ENCODE measurements at places on chromosomes 7 and 10.

DNA sequence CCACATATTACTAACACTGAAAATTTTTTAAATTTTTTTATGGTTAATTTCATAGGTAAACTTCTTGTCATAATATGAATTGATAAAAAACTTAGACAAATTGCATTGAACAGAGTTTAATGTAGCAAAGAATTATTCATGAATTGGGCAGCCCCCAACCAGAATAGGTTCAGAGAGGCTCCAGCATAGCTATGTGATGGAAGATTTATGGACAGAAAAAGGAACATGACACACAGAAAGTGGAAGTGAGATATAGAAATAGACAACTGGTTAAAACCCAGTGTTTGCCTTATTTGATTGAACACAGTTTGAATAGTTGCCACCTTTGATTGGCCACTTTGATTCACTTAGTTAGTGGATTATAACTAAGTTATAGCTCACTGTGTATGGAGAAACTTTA is 87.2 kb downstream of the AHR start:
- no peak for DNase-seq

DNA sequence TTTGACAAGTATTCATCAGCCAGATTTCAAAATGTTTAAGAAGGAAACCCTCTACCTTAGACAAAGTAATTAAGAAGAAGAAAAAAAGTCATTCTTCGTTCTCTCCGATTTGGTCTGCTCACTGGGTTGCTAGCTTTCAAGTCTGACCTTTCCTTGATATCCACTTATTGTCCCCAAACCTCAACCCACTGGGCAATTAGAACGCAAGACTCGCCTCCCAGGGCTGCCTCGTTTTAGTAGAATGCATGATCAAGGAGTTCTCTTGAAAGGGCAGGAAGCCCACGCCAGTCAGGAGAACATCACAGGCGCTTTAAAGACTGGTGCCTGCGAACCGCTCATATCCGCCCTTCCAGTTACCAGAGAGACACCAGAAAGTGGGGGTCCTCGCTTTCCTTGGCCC is 637.7 kb downstream of the PARD3 start:
- DNase-seq, result no peak

DNA sequence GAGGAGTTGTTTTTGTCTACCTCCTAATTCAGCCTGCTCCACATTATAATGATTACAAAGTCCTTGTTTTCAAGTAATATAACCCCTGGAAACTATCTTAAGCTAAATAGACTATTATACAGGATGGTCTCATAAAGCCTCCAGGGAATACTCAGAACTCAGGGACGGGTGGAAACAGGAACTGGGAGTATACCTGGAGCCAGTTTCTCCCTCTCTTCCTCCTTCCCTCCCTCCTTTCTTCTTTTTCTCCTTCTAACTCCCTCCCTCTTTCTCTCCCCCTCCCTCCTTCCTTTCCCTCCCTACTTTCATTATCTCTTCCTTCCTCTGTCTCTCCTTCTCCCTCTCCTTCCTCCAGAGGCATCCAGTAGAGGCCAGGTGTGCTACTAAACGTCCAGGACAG is 76.2 kb upstream of the PRR15 start:
- DNase-seq, result no peak

DNA sequence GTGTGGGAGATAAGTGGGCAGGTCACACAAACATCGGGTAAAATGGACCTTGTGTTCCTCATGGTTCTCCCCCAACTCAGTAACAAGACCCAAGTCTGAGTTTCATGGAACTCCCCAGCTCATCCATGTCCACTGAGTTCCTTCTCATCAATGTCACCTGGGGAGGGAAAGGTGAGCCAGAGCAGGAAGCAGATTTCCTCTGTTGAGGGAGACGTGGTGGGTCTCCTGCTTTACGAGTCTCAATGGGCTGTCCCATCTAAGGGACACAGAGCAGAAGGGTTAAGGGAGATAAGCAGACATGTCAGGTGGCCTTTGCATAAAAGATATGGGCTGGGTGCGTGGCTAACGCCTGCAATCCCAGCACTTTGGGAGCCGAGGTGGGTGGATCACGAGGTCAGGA is 56.5 kb upstream of the SORCS3 start:
- DNase-seq, result no peak

DNA sequence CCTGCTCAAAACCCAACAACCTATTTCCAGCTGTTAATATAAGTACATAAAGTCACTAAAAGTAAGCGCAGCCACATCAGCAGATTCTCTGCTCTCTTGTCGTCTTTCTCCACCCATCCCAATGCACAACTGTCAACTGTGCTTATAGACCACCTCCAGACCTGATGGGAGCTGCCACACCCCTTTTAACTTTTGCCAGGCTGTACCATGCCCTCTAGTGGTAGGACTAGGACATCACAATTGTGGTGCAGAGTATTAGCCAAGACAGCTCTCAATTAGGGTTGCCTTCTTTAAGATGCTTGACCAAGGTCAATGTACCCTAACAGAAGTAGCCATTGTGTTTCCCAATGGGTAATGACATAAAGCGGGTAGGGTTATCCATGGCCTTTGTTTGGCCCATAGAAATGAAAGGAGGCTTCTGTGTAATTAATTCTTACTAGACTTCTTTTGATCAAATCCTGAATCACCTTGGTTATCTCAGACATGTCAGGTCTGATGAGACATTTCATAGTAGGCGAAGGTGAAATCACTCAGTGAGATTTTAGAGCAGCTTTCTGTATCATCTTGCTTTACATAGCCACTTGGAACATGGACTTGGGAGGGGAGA is 68.1 kb downstream of the SCRN1 start:
- DNase-seq, result peak; percentile 49

DNA sequence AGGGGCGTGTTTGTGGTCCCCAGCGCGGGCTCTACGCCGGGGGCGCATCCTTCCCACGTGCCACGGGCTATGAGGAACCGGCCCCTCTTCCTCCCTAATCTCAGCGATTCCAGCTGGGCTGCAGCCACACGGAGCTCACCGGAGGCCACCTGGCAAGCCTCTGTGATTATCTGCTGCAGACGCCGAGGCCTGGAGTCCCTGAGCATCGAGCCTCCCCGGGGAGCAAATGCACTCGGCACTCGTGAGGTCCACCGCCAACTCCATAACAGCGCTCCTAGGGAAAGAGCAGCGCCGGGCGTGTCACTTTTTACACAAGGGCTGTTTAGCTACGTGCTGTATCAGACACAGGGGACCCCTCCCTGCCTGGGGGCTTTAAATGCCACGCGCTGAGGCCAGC is 101.2 kb downstream of the DYNC2I1 start:
- peak; percentile 63 for DNase-seq

DNA sequence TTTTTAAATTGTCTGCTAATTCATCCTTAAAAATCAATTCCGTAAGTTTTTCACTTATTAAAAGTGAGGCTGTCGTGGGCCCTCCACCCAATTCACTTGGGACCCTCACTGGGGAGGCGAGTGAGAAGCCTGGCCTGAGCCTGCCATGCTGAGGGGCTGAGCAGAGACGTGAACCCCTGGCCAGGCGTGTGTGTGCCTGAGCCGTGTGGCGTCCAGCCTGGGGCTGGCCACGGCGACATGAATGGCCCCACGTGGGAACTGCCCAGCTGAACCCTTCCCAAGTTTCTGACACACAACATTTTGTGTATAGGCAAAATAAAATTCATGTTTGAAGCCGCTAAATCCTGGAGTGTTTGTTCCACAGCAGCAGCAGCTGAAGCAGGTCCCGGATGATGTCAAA is 13.0 kb upstream of the VIPR2 start:
- DNase-seq, result no peak

- no peak for DNase-seq
Measured at GRCh38 chr7:119228482-119228881, 1004.0 kb downstream of the ANKRD7 start.

DNA sequence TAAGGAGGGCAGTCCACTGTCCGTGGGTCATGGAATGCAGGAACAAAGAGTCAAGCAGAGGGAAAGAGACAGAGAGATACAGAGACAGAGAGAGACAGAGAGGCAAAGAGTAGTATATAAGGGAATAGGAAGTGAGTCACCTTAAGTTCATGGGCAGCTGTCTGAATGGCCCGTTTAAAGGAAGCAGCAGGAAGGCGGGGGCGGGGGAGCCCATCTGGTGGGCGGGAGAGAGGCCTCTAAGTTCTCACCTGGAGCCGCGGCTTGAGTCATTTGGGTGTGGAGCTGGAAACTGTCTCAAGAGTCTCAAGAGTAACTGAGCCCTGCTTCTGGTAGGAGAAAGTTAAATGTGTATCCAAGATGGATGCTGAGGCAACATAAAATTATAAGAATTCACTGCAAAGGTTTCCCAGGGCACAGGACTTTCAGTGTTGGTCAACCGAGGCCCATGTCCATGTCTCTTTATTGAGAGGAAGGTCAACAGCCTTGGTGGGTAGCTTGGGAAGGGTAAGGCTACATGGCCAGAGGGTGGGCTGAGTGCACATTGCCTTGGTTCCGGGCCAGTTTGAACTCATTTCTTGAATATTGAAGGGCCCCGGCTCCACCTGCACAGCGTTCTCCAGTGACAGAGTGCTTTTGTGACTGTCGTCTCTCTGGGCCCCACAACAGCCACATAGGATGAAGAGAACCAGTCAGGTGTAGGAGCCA is 85.5 kb upstream of the CACUL1 start:
- DNase-seq, result no peak

DNA sequence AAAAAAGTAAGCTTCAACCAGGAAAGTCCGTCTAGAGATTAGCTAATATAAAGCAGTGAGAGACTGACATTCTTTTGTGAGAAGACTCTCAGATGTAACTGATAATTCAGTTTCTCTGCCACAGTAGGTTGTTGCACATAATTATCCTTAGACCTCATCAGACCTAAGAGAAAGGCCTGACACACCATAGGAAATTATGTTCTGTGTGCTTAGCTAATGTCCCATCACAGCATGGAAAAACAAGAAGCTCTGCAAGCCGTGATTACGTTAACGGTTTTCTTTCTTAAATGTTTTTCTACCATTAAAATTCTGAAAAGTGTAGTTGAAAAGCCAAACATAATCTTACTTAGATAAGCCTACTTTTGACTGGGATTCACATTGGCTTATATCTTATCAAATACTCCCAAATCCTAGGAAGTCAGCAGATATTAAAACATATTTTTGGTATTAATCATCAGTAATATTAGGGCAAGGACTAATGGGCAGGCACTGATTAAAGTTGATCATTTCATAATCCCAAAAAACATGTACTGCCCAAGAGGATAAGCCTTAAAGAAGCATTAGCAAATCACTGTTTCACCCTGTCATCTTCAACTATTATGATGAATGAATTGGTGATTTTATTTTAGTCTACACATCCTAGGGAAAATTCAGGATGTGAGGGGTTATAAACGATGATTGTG is 5.2 kb downstream of the CSTF2T start:
- DNase-seq, result no peak

DNA sequence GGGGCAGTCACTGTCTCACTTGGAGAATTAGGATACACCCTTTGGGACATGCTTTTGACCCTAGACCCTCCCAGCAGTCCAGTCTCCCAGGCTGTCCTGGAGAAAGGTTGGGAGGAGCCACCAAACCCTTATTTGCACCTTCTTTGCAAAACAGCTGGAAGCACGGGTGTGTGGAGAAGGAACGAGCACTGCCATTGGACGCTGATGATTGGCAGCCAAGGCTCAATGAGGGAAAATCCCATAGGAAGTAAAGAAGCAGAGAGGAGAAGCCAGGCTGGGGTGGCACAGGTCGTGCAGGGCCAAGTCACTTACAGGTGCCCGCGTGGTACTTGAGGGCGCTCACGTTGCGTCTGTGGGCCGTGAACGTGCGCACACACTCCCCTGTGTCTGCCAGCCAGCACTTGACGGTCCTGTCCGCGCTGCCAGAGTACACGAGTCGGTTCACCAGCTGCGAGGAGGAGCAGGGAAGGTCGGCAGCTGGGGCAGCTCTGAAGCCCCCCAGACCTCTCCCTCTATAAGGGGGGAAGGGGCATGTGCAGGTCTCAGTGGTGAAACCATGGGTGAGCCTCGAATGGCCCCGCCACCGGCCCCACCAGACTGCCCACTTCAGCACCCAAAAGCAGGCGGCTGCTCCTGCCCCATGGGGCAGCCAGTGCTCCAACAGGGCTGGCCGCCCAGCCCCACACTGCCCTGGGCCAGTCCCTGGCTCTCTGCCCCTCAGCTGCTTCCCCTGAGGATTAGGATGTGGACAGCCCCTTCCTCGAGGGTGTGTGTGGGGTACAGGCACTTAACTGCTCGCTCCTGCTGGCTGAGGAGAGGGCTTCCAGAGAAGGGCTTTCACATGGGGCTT is 24.8 kb downstream of the WDR86 start:
- no peak for DNase-seq

DNA sequence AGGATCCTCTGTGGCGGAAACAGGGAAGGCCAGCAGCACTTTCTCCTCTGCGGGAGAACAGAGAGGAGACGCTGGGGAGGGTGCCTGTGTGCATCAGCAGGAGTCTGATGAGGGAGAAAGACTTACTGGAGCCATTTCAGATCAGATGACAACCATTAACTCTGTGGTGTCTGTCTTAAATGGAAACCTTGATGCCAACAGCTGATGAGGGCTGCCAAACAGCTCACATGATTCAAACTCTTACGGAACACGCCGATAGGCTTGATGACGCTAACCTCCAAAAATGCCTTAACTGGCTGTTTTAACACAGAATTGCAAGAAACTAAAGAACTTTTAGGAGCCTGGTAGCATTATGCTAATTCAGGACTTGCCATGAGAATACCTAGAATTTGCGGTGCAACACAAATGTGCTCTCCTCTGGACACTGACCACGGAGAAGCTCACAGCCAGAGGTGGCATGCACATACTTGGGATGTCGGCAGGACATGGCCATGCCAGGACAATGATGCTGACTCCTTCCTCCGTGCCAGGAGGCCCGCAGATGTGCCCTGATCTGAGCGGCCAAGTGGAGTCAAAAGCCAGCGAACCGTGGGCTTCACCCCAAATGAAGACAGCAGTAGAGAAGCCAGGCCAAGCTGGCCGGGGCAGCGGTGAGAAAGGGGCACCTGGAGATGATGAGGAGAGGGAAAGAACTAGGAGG is 154.9 kb downstream of the ZMYND11 start:
- DNase-seq, result no peak

GRCh38 chr10:6108631-6109443 is 20.0 kb downstream of the RBM17 start:
- no peak for DNase-seq

GRCh38 chr7:132764762-132765161 is 188.5 kb upstream of the PLXNA4 start:
- no peak for DNase-seq

- no peak for DNase-seq
Measured at GRCh38 chr7:131110297-131111080, 217.2 kb upstream of the MKLN1 start.
